Ovary (tissue), 10 donors: ENCODE measurements at places on chromosomes 6 and 20. TPM values are rescaled to one million over a fixed set of nuclear protein-coding genes. Genes with fewer than 3 reads are reported as not detected.
A peak's percentile ranks its signal among the peaks of the same experiment; 100 is the strongest.

GRCh38 chr6:119895626-119896025, 546.1 kb upstream of the MAN1A1 start:
- no peaks in the 10 kb centered on the region for H3K36me3 ChIP-seq
- H3K4me1 ChIP-seq = no peaks in the 10 kb centered on the region
- DNase-seq = no peak
- H3K27ac ChIP-seq = no peak overlapping the region
- no peaks in the 10 kb centered on the region for H3K27me3 ChIP-seq

DNA sequence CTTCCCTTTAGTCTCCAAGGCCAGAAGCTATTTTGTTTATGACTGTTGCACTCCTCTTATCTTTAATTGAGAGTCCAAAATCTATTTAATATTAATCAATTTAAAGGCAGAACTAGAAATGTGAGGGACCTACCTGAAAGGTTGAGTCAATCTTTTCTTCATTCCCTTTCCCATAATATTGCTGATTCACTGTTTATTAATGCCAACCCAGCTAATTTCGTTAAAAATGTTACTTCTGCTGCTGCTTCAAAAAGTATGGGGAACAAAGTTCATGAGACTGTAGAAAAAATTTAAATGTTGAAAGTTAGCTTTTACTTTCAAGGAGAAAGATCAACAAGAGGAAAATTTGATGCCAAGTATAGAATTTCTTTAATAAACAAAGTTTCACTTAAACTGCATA, 365.3 kb downstream of the TENT5A start:
- H3K36me3 ChIP-seq = no peaks in the 10 kb centered on the region
- no peaks in the 10 kb centered on the region for H3K4me1 ChIP-seq
- no peaks in the 10 kb centered on the region for H3K27me3 ChIP-seq
- H3K4me3 ChIP-seq = no peak overlapping the region

DNA sequence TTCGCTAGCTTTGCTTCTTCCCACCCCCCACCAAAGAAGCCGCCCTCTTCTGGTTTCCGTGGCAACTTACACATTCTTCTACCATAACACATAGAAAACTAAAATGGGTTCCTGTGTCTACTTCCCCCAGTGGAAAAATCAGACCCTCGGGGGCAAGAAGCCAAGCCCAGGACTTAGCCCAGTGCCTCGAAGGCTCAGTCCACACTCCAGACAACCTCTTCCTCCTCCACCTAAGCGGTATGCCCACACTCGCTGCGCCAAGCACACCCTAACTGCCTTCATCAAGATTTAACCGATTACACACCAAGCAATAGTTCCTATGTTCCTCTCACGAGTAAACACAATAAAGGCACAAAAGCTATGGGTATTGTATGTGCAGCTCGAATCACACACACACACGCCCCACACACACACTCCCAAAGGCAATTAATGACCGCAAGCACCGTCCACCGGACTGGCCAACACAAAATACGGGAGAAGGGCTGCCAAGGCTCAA, 537 bp downstream of the PPIL4 start:
- H3K27me3 ChIP-seq = no peaks in the 10 kb centered on the region
- H3K4me1 ChIP-seq = peaks cover 10% of the 10 kb centered on the region
- peak; percentile 29 for DNase-seq
- H3K36me3 ChIP-seq = no peaks in the 10 kb centered on the region
- H3K27ac ChIP-seq = peak overlapping the region; percentile 93

OR2H1 gene
- not detected for total RNA-seq

GPSM3 gene
- total RNA-seq = 4.7 TPM

NR2E1 gene
- total RNA-seq = not detected

DNA sequence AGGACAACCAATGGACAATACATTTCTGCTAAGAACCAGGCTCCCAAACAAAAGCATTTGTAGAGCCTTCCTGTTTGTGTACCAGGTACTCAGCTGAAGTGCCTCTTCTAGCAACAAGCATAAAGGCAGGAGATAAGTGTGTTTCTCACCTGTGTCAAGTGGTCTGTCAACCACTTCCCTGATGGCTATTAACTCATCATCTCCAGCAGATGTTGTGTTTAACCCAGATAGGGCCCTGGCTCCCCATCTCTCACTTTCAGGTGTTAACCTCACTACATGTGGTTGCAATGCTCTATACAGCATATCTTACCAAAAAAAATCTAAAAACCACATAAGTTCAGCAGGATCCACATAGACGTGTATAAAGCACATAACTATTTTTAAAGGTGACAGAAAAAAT, 9.6 kb upstream of the IL17A start:
- H3K27ac ChIP-seq = no peak overlapping the region
- H3K4me3 ChIP-seq = no peak overlapping the region
- no peak for DNase-seq

DNA sequence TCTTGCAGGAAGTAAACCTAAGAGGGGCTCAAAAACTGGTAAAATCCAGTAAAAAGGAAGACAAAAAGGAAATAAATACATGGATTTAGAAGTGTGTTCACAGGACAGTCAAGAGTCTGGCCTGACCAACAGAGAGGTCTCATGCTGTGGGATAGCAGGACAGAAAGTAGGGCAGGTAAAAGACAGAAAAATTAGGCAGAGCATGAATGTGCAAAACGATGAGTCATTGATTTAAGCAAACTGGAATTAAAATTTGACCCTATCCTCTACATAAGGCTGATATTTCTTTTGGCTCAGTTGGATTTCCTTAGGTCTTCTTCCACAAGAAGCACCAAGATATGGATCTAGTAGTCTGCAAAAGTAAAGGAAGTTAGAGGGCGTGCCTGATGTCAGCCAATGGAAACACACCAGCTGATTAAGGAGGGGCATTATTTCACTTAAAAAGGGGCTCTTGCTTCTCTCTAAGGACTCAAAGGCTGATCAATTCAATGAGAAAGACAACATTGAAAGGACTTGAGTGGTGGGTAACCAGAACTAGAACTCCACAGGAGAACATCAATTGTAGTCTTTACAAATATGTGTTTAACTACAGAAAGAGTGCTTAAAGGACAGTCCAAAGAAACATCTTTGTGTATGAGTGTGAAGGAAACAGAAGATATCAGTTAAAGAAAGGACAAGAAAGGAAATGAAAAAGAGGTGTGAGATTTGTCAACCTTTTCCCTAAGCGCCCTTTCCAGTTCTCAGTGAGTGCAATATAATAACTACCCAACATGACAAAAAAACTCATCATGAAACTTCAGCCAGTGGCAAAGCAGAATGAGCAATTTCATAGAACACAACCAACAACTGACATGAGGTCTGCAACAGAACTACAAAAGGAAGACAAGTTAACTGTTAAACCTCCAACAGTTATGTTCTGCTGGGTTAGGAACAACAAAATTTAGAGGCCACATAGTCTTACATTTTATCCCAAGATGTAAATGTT, 19.4 kb upstream of the MYB start:
- H3K27ac ChIP-seq = no peak overlapping the region
- H3K36me3 ChIP-seq = no peaks in the 10 kb centered on the region
- no peak for DNase-seq
- no peaks in the 10 kb centered on the region for H3K27me3 ChIP-seq
- H3K4me3 ChIP-seq = no peak overlapping the region

DNA sequence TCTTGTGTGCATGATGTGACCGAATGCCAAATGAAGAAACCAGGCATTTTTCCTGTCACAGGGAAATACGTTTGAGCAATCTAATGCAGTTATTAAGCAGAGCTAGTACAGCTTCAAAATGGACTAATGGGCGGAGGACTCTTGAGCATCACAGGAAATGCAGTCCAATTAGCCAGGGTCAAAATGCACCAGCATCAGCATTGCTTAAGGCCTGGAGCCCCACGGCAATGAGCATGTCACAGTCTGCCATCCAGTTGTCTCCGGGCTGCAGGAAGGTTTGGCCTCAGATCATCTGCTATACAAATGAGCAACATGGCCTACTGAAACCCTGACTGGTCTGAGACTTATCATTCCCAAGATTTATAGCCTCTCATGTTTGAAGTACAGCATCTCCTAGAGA, 652.1 kb upstream of the SLC35B3 start:
- H3K27ac ChIP-seq = no peak overlapping the region
- H3K27me3 ChIP-seq = no peaks in the 10 kb centered on the region
- no peaks in the 10 kb centered on the region for H3K4me1 ChIP-seq

HLA-DPB1 gene
- 57.2 TPM for total RNA-seq

- no peaks in the 10 kb centered on the region for H3K36me3 ChIP-seq
- H3K4me3 ChIP-seq = no peak overlapping the region
- DNase-seq = no peak
Observed at GRCh38 chr6:159052720-159053119, 7.9 kb upstream of the TAGAP start.

DNA sequence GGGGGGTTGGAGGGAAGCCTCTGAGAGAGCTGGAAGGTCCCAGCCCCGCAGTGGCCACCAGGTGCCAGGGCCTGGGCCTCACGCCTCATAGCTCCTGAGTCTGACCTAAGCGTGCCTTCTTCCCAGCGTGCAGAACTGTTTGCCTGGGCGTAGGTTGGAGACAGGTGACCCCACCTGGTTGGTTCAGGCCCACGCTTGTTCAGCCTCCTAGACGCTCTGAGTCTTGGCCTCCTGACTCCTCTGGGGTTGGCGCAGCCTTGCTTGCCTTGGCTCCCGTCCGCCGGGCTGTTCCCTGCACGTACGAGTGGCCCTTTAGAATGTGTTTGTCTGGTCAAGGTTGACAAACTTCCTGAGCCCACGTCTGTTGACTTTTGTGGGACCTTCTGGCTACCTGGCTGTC, 70.8 kb downstream of the EYA2 start:
- DNase-seq = no peak
- H3K36me3 ChIP-seq = no peaks in the 10 kb centered on the region
- no peaks in the 10 kb centered on the region for H3K4me1 ChIP-seq
- no peaks in the 10 kb centered on the region for H3K27me3 ChIP-seq
- H3K27ac ChIP-seq = no peak overlapping the region

GRCh38 chr20:10602221-10602871, 71.5 kb downstream of the JAG1 start:
- H3K36me3 ChIP-seq = no peaks in the 10 kb centered on the region
- H3K27me3 ChIP-seq = no peaks in the 10 kb centered on the region
- no peak for DNase-seq
- no peak overlapping the region for H3K4me3 ChIP-seq

SOD2 gene
- total RNA-seq = 164 TPM

- peaks cover 11% of the 10 kb centered on the region for H3K4me1 ChIP-seq
- H3K27ac ChIP-seq = no peak overlapping the region
- no peaks in the 10 kb centered on the region for H3K27me3 ChIP-seq
- no peak for DNase-seq
- no peaks in the 10 kb centered on the region for H3K36me3 ChIP-seq
Observed at GRCh38 chr6:21958428-21958827, 338.4 kb downstream of the PRL start.

- H3K27ac ChIP-seq = no peak overlapping the region
- no peak overlapping the region for H3K4me3 ChIP-seq
- no peak for DNase-seq
Observed at GRCh38 chr20:13775867-13776266, 8.9 kb downstream of the ESF1 start.

GRCh38 chr6:26473429-26473757, 15.6 kb downstream of the BTN2A1 start:
- peaks cover 2% of the 10 kb centered on the region for H3K4me1 ChIP-seq
- no peak for DNase-seq
- peak overlapping the region; percentile 4 for H3K27ac ChIP-seq
- peak overlapping the region; percentile 37 for H3K4me3 ChIP-seq

GRCh38 chr20:50815162-50815989, 20.5 kb downstream of the BCAS4 start:
- no peak overlapping the region for H3K4me3 ChIP-seq
- H3K36me3 ChIP-seq = no peaks in the 10 kb centered on the region
- H3K4me1 ChIP-seq = peaks cover 5% of the 10 kb centered on the region
- H3K27ac ChIP-seq = no peak overlapping the region
- no peaks in the 10 kb centered on the region for H3K27me3 ChIP-seq

- no peaks in the 10 kb centered on the region for H3K27me3 ChIP-seq
- no peak overlapping the region for H3K27ac ChIP-seq
- H3K36me3 ChIP-seq = no peaks in the 10 kb centered on the region
- no peak overlapping the region for H3K4me3 ChIP-seq
Observed at GRCh38 chr6:77930952-77931351, 278.1 kb downstream of the MEI4 start.

LTA gene
- total RNA-seq = not detected

PDYN gene
- not detected for total RNA-seq

CENPQ gene
- total RNA-seq = 3.2 TPM

CD93 gene
- total RNA-seq = 10.4 TPM

DNA sequence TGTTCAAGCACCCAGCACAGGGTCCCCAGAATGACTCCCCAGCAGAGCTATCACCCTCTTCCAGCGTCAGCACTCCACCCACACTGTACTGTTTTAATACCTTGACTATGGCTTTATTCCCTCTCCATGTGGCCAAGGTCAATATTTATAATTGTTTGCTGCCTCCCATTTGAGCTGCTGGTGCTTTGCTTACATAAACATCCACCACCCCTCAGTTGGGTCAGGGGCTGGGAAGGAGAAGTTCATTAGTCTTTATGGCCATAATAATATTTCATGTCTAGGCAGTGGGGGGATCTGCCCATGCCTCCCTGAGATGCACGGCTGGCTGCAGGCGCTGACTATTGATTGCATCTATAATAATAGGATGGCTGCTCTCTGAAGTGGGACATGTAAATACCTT, 41.8 kb upstream of the SAYSD1 start:
- H3K4me3 ChIP-seq = no peak overlapping the region
- no peaks in the 10 kb centered on the region for H3K27me3 ChIP-seq
- no peaks in the 10 kb centered on the region for H3K4me1 ChIP-seq

GRCh38 chr6:169850154-169850553, 98.7 kb downstream of the ERMARD start:
- H3K4me1 ChIP-seq = no peaks in the 10 kb centered on the region
- no peak for DNase-seq
- H3K36me3 ChIP-seq = no peaks in the 10 kb centered on the region
- no peaks in the 10 kb centered on the region for H3K27me3 ChIP-seq
- no peak overlapping the region for H3K4me3 ChIP-seq

ITPA gene
- 19.2 TPM for total RNA-seq

GRCh38 chr6:107557698-107558097, 67.8 kb downstream of the SOBP start:
- H3K4me3 ChIP-seq = no peak overlapping the region
- no peak overlapping the region for H3K27ac ChIP-seq
- no peaks in the 10 kb centered on the region for H3K27me3 ChIP-seq
- peaks cover 2% of the 10 kb centered on the region for H3K4me1 ChIP-seq
- DNase-seq = no peak

MAFB gene
- total RNA-seq = 8.0 TPM

DNA sequence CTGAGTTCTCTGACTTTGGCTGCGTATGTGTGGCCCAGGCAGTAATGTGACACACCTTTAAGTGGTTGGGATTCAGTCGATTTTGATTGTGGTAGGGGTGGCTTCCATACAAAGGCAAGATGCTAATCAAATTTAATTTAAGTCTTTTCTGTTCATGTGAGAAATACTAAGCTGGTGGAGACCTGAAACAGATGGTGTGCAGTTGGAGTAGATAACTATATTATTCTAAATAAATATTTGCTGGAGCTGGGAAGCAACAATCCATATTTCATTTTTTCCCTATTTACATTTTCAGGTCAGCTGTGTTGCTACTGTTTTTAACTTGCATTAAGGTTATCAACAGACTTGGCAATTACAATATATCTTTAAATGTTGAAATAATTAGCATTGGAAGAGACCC, 67.4 kb upstream of the C20orf144 start:
- no peaks in the 10 kb centered on the region for H3K36me3 ChIP-seq
- no peak for DNase-seq
- no peaks in the 10 kb centered on the region for H3K4me1 ChIP-seq
- H3K4me3 ChIP-seq = no peak overlapping the region
- no peaks in the 10 kb centered on the region for H3K27me3 ChIP-seq

MCHR2 gene
- total RNA-seq = not detected
